ENCODE measurements at places on chromosomes 1 and 21.

GRCh38 chr1:168782559-168783116 lies 53.6 kb upstream of the DPT start:
- no peak for DNase-seq

GRCh38 chr21:14657241-14658008 lies 111.3 kb upstream of the SAMSN1 start:
- no peak for DNase-seq

GRCh38 chr1:29179641-29180184 lies 2.0 kb downstream of the SRSF4 start:
- no peak for DNase-seq

GRCh38 chr1:84665703-84666317 lies 24.5 kb downstream of the SSX2IP start:
- DNase-seq = no peak

- DNase-seq = no peak
Measured at GRCh38 chr1:220768126-220768601, 18.5 kb upstream of the MTARC1 start.

- no peak for DNase-seq
Measured at GRCh38 chr1:246162560-246162959, 344.5 kb downstream of the SMYD3 start.

- DNase-seq = no peak
Measured at GRCh38 chr1:116943438-116943837, 33.7 kb downstream of the PTGFRN start.

GRCh38 chr1:94660994-94661393 lies 119.4 kb upstream of the F3 start:
- no peak for DNase-seq

GRCh38 chr21:29304597-29304996 lies 5.9 kb downstream of the BACH1 start:
- DNase-seq = no peak

- DNase-seq = no peak
Measured at GRCh38 chr1:219708919-219709543, 96.1 kb upstream of the ZC3H11B start.

DNA sequence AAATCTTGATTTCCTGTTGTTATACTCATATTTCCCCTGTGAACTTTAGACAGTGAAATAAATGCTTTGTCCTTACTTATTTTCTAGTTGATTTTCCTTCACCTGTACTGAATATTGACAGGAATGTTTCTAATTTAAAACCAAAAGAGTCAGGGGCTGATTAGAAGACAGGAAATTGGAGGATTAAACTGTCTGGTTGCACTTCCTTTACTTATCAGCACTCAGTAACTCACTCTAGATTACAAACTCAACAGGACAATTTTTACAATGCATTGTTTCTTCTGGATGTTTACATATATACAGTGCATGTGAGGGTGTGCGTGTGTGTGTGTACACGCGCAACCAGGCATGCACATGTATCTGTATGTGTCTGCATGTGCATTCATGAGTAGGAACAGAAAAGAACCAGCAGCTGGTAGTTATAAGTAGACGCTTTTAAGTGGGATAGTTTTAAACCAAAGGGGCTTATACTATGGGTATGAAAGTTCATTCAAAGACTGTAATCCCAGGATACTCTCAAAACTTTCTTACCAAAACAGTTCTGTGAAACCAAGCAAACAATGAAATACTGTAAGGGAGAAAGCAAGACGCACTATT lies 212.0 kb upstream of the NFIA start:
- DNase-seq = no peak

DNA sequence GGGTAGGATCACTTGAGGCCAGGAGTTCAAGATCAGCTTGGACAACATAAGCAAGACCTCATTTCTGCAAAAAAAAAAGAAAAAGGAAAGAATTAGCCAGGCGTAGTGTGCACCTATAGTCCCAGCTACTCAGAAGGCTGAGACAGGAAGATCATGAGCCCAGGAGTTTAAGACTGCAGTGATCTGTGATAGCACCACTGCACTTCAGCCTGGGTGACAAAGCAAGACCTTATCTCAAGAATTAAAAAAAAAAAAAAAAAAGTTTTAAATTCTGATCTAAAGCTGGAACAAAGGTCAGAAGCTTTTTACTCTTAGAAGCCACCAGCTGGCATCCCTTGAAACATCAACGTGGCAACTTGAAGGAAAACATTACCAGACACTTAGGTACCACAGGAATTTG lies 45.3 kb downstream of the HENMT1 start:
- no peak for DNase-seq

DNA sequence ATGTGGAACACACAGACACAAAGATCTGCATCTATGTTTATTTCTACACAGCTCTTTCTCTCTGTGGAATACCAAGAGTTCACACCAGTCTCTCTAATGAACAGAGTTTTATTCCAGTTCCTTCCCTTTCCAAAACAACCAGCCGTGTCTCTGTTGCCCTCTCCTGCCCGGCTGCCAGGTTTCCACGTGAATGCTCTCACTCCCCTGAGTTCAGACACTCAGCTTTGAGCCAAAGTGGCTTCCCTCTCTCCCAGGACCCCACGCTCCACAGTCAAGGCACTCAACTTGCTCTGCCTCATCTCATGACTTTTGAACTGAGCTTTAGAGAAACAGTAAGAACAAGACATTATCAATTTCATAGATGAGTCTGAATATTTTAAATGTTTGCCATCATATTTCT lies 488.9 kb downstream of the SMYD3 start:
- DNase-seq = no peak

- DNase-seq = no peak
Measured at GRCh38 chr1:203742436-203742835, 22.5 kb upstream of the LAX1 start.

- DNase-seq = no peak
Measured at GRCh38 chr1:209624558-209625549, 27.4 kb downstream of the LAMB3 start.

DNA sequence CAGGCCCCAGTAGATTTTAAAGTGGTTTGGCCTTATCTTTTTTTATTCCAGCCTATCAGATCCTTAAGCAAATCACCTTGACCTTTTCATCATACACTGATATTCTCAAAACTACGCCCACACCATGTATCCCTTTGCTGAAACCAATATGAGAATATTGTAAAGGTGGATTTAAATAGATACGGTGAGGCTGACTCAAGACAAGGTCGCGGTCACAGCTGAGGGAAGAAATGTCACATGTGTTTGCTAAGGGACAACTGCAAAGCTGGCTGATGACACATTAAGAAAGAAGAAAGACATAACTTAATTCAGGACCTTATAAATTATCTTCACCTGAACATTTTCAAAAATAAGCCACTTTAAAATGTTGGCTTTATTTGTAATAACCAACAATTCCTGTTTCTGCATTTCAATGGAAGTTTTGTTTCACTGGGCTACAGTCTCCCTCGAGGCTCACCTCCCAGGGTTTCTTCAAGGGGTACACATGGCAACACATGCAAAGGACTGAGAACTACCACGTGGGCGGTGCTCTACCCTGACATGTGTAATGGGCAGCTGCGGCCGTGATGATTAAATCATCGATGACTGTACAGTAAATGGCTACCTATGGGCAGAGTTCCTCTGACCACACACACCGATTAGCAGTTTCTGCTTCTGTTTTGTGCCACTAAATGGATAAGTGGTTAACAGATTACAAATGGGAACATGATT lies 189.5 kb downstream of the SIPA1L2 start:
- no peak for DNase-seq

DNA sequence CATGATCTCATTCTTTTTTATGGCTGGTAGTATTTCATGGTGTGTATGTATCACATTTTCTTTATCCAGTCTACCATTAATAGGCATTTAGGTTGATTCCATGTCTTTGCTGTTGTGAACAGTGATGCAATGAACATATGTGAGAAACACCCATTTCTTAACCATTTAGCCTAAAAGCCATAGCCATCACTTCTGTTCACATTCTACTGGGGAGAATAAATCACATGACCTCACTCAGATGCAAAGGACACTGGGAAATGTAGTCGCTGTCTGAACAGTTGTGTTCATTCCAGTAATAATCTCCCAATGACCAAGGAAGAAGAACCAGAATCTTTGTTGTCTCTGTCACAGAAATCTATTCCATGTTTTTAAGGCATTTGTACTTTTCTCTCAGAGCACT lies 15.1 kb upstream of the PLA2G2E start:
- no peak for DNase-seq

GRCh38 chr1:11721311-11721710 lies 14.6 kb upstream of the AGTRAP start:
- DNase-seq = no peak

DNA sequence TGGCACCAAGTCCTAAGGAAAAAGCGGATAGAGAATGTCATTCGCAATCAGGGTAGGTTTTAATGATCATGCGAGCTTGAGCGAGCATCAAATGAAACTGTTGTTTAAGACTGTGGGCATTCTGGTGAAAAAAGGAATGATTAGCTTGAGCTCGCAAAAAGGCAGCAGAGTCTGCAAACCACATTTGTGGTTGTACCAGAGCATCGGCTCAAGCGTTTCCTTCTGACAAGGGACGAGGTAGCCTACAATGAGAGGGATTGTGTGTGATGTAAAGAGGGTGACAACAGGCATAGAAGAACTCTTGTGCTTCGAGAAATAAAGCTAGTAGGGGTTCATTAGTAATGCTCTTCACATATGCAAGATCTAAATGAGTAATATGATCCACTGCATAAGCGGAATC lies 11.1 kb upstream of the CD48 start:
- DNase-seq = no peak

- DNase-seq = peak; percentile 45
Measured at GRCh38 chr1:39398278-39399021, 93.0 kb upstream of the BMP8A start.

DNA sequence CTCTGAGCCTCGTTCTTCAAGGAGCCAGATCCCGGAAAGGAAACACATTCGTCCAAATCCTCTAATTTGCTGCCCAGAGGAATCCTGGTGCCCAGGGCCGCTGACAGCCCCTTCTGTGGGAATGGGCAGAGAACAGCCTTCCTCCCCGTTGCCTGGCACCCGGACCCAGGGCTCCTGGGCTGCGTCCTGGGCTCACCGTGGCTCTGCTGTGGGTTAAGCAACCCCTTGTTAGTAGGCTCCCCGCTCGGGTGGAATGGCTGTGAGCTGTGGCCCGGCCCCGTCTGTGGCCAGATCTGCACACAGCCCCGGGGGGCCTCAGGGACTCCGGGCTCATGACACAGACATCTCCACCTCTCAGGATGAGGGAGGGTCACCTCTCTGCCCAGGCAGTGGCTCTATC lies 122.9 kb upstream of the ARHGEF16 start:
- no peak for DNase-seq

DNA sequence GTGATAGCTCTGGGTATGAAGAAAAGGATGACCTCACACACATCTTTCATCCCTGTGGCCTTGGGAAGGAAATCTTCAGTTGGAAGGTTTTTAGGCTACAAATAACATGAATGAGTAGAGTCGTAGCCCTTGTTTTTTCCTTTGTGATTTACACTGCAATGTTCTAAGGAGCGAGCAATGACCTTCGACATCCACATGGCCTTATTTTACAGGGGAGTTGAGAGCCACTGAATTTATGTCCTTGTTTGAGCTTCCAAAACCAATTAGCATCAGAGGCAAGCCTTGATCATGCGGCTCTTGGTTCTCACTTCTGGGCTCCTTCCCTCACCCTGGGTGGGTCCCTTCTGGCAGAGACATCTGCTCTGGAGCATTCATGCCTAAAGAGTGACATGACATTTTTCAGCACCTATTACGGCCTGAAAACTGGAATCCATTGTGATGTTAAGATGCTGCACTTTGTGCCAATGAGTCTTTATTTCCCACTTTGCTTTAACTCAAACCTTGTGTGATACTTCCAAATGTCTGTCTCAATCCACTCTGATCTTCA lies 70.5 kb upstream of the RUNX1 start:
- DNase-seq = no peak

DNA sequence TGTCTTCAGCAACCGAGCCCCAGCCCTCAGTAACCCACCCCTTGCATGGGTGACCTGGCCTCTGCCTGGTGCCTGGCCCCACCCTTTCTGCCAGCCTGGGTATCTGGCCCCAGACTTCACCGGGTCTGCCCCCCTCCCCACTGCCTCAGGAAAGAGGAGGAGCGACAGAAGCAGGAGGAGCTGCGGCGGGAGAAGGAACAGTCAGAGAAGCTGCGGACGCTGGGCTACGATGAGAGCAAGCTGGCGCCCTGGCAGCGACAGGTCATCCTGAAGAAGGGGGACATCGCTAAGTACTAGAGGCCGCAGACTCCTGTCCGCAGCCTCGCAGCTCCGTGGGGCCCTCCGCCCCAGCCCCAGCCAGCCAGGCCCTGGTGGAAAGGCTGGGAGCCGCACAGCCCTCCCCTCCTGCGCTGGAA lies 6.1 kb downstream of the TNFRSF25 start:
- DNase-seq = no peak

DNA sequence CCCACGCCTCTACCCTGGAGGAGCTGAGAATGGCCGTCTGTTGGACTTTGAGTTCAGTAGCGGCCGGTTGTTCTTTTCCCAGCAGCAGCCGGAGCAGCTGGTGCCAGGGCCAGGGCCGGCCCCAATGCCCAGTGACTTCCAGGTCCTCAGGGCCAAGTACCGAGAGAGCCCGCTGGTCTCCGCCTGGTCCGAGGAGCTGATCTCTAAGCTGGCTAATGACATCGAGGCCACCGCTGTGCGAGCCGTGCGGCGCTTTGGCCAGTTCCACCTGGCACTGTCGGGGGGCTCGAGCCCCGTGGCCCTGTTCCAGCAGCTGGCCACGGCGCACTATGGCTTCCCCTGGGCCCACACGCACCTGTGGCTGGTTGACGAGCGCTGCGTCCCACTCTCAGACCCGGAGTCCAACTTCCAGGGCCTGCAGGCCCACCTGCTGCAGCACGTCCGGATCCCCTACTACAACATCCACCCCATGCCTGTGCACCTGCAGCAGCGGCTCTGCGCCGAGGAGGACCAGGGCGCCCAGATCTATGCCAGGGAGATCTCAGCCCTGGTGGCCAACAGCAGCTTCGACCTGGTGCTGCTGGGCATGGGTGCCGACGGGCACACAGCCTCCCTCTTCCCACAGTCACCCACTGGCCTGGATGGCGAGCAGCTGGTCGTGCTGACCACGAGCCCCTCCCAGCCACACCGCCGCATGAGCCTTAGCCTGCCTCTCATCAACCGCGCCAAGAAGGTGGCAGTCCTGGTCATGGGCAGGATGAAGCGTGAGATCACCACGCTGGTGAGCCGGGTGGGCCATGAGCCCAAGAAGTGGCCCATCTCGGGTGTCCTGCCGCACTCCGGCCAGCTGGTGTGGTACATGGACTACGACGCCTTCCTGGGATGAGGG lies 28.5 kb upstream of the SPSB1 start:
- no peak for DNase-seq
